Activated CD4-positive, alpha-beta memory T cell treated with anti-CD3 and anti-CD28 coated beads, Interleukin-2, amount 10 ng/mL, durations not matched to agents 7 days and 5 days (primary cell): ENCODE measurements at places on chromosomes 13 and 19. TPM values are rescaled to one million over a fixed set of nuclear protein-coding genes. Genes with fewer than 3 reads are reported as not detected.

SMIM7 gene
- total RNA-seq, result 60.6 TPM

LGI4 gene
- total RNA-seq, result 0.68 TPM

IFNL2 gene
- total RNA-seq, result not detected

POMP gene
- total RNA-seq, result 76.6 TPM

SIGLEC12 gene
- 0.35 TPM for total RNA-seq

SPTBN4 gene
- 1.3 TPM for total RNA-seq

GAPDHS gene
- total RNA-seq, result not detected

ZNF253 gene
- 14.7 TPM for total RNA-seq

NAPSA gene
- 3.9 TPM for total RNA-seq

KLHL1 gene
- not detected for total RNA-seq

DHDH gene
- total RNA-seq, result 1.6 TPM

EFNA2 gene
- not detected for total RNA-seq

ETV2 gene
- 0.65 TPM for total RNA-seq

RANBP3 gene
- total RNA-seq, result 85.1 TPM

ZNF790 gene
- total RNA-seq, result 8.9 TPM

GNG7 gene
- total RNA-seq, result 0.40 TPM

OR1I1 gene
- not detected for total RNA-seq

GNA15 gene
- 140 TPM for total RNA-seq

ZNF28 gene
- 18.0 TPM for total RNA-seq

ERICH6B gene
- not detected for total RNA-seq

PABPC3 gene
- 0.75 TPM for total RNA-seq

ZNF90 gene
- 8.5 TPM for total RNA-seq

KANK2 gene
- 2.3 TPM for total RNA-seq

RNF113B gene
- total RNA-seq, result not detected

TINCR gene
- total RNA-seq, result 0.53 TPM

LENG9 gene
- 8.7 TPM for total RNA-seq

ZNF729 gene
- not detected for total RNA-seq

CIC gene
- 86.5 TPM for total RNA-seq

OR10H1 gene
- total RNA-seq, result not detected

S1PR5 gene
- total RNA-seq, result 0.68 TPM

SNRNP70 gene
- total RNA-seq, result 179 TPM

CYP2F1 gene
- not detected for total RNA-seq

TMEM59L gene
- 0.13 TPM for total RNA-seq

SRRM5 gene
- total RNA-seq, result 0.45 TPM

ZGLP1 gene
- 1.4 TPM for total RNA-seq

VSTM2B gene
- total RNA-seq, result not detected

KLK15 gene
- total RNA-seq, result not detected

MUC16 gene
- 0.03 TPM for total RNA-seq

CEACAM6 gene
- not detected for total RNA-seq

EXOC3L2 gene
- total RNA-seq, result not detected

ZNF296 gene
- total RNA-seq, result 5.9 TPM

ZNF793 gene
- total RNA-seq, result 2.1 TPM

CAMSAP3 gene
- total RNA-seq, result 0.13 TPM

POU4F1 gene
- total RNA-seq, result 0.18 TPM

ZNF470 gene
- 2.5 TPM for total RNA-seq

VAV1 gene
- total RNA-seq, result 107 TPM

APOE gene
- not detected for total RNA-seq

ZNF626 gene
- total RNA-seq, result 8.5 TPM

GPC6 gene
- total RNA-seq, result not detected

FCGBP gene
- 1.4 TPM for total RNA-seq

KIRREL2 gene
- total RNA-seq, result 0.55 TPM

MAB21L1 gene
- total RNA-seq, result not detected

LILRB4 gene
- not detected for total RNA-seq

CYP4F3 gene
- total RNA-seq, result 0.15 TPM

PEAK3 gene
- 0.88 TPM for total RNA-seq
